Central memory CD8-positive, alpha-beta T cell (primary cell): ENCODE measurements at places on chromosomes 7 and 10.

GRCh38 chr10:78777867-78778266 is 290.9 kb upstream of the ZMIZ1 start:
- H3K27me3 ChIP-seq, result peaks cover 15% of the 10 kb centered on the region
- no peak overlapping the region for H3K4me3 ChIP-seq
- no peaks in the 10 kb centered on the region for H3K4me1 ChIP-seq
- no peaks in the 10 kb centered on the region for H3K36me3 ChIP-seq
- no peak overlapping the region for H3K27ac ChIP-seq
- DNase-seq, result no peak

GRCh38 chr7:5697754-5698424 is 83.6 kb downstream of the RNF216 start:
- peaks cover 21% of the 10 kb centered on the region for H3K36me3 ChIP-seq
- no peaks in the 10 kb centered on the region for H3K27me3 ChIP-seq
- no peak overlapping the region for H3K4me3 ChIP-seq
- peak overlapping the region; percentile 27 for H3K27ac ChIP-seq
- H3K4me1 ChIP-seq, result peaks cover 77% of the 10 kb centered on the region
- no peak for DNase-seq

- H3K27ac ChIP-seq, result no peak overlapping the region
- H3K27me3 ChIP-seq, result peaks cover 26% of the 10 kb centered on the region
- H3K4me1 ChIP-seq, result no peaks in the 10 kb centered on the region
- no peak for DNase-seq
Measured at GRCh38 chr10:22791665-22792064, 77.3 kb upstream of the PIP4K2A start.

DNA sequence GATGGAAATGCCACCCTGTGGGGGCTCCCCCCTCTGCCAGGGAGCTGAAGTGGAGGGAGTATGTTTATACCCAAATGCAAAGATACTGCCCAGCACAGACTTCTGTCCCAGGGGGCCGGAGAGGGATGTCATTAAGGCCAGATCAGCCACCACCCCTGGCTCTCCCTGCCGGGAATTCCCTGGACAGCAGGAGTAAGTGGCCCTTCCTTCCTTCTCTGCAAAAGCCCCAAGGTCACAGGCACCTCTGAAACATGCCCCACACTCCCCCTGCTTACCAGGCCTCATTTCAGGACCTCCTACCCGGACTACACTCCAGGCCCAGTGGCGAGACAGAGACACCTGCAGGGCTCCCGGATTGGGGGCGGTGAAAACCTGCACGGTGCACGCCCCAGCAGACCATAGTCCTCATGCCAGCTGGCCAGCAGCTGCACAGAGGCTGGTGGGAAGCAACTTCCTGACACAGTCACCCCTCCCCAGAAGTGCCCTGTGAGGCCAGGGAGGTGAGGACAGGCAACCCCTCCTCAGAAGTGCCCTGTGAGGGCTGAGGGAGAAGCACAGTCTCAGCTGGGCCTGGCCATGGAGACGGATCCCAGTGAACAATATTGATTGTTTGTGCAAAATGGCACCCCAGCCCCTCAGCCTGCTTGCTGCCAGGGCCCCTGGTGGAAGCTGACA is 33.0 kb upstream of the RET start:
- no peak overlapping the region for H3K27ac ChIP-seq
- peaks cover 14% of the 10 kb centered on the region for H3K27me3 ChIP-seq
- H3K36me3 ChIP-seq, result no peaks in the 10 kb centered on the region
- H3K4me3 ChIP-seq, result no peak overlapping the region
- H3K4me1 ChIP-seq, result no peaks in the 10 kb centered on the region
- DNase-seq, result no peak

GRCh38 chr10:19480353-19480752 is 335.9 kb upstream of the PLXDC2 start:
- no peaks in the 10 kb centered on the region for H3K4me1 ChIP-seq
- no peak overlapping the region for H3K27ac ChIP-seq
- H3K4me3 ChIP-seq, result no peak overlapping the region
- H3K27me3 ChIP-seq, result no peaks in the 10 kb centered on the region
- no peak for DNase-seq
